NCI-H1092 treated with DMSO at 0.1 percent for 48 hours (cell line): ENCODE measurements at places on chromosomes 13 and 19.

DNA sequence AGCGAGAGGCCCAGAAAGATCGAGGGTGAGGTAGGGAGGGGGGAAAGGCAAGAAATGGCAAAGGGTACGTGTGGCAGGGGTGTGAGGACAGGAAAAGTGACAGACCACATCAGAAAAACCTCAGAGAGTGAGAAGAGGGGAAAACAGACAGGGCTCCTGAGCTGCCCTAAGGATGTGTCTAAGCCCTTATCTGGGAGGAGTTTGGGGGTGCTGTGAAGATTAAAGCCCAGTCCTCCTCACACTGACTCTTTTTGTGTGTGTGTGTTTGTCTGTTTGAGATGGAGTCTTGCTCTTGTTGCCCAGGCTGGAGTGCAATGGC lies 703 bp upstream of the PTH2 start:
- no peak for DNase-seq

DNA sequence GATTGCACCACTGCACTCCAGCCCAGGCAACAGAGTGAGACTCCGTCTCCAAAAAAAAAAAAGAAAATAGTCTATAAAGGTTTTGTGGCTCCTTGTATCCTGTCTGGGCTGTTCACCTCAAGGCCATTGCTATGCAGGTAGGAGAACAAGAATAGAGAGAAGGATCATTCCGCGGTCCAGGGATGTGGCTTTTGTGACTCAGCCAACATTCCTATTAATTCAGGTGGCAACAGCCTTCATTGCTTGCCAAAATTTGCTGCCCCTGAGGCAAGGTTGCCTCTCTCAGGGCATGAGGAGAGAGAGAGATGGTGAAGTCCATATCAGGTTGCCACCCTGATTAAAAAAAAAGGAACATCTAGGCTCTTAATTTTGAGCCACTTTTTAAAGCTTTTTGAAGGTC lies 8.0 kb downstream of the ZNF551 start:
- DNase-seq = no peak

DNA sequence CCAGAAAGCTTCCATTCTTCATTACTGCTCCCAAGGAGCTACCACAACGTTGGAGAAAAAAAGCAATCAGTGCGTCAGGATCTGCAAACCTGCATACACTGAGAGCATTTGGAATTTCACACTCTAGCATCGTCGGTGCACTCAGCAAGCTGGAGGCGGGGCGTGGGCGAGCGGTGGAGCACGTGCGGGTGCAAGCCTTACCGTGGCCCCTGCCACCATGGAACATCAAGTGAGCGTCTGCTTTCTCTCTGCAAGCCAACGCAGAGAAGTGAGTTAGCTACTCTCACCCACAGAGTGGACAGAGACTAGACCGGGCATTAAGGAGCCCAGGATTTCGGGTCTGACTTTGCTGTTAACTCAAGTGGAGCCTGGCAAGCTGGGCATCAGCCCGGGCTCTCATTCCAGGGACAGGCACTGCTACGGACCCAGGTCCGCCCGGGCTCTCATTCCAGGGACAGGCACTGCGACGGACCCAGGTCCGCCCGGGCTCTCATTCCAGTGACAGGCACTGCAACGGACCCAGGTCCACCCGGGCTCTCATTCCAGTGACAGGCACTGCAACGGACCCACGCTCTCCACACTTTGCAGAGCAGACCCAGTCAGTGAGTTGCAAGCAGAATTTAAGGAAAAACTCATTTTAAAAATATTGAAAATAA lies 124.1 kb upstream of the SPACA7 start:
- DNase-seq = no peak

DNA sequence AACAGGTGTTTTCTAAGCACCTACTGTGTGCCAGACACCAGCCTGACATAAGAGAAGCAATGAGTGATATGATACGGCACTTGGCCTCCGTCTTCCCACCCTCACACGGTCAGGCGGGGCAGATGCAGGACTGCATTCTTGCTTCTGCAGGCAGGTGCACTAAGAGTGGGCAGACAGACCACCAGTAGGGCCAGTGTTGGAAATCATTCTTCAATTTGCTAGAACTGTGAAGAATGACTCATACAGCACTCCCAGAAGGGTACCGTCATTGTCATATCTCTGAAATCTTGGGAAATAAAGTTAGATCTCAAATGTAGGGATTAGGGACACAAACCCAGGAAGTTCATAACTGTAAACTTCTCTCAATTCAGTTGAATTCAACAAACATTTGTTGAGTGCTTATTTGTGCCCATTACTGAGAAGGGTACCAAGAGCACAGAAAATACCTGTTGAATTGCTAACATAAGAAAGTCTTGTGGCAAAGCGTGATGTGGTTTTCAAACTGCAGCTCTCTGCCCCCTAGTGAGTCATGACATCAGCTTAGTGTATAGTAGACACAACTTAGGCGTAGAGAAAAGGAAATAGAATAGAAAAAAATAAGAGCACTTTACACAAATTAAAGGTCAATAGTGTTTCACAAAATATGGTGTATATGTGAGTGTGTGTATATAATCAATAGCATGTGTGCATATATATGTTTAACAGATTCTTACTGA lies 76.1 kb downstream of the TEX26 start:
- DNase-seq = no peak

- DNase-seq = no peak
These were observed 13.7 kb downstream of the ANKRD27 start for GRCh38 chr19:32661318-32661717.

- no peak for DNase-seq
These were observed 975.5 kb downstream of the OLFM4 start for GRCh38 chr13:54004026-54004699.

GRCh38 chr13:19910336-19911072 lies 47.1 kb upstream of the ZMYM5 start:
- DNase-seq = no peak

DNA sequence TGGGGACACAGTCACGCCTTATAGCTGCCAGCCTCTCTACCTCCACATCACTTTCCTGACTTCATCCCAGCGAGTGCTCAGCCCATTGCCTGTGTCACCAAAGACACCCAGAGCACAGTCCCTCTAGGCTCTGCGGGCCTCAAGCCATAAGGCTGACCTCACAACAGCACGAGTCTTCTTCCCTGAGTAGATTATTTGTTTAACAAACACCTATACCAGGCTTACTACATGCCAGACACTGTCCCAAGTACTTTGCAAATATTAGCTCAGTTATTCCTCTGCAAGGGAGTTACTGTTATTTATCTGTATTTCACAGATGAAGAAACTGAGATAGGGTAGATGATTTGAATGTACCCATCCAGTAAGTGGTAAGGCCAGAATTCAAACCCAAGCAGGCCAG lies 504.3 kb downstream of the COG6 start:
- no peak for DNase-seq

DNA sequence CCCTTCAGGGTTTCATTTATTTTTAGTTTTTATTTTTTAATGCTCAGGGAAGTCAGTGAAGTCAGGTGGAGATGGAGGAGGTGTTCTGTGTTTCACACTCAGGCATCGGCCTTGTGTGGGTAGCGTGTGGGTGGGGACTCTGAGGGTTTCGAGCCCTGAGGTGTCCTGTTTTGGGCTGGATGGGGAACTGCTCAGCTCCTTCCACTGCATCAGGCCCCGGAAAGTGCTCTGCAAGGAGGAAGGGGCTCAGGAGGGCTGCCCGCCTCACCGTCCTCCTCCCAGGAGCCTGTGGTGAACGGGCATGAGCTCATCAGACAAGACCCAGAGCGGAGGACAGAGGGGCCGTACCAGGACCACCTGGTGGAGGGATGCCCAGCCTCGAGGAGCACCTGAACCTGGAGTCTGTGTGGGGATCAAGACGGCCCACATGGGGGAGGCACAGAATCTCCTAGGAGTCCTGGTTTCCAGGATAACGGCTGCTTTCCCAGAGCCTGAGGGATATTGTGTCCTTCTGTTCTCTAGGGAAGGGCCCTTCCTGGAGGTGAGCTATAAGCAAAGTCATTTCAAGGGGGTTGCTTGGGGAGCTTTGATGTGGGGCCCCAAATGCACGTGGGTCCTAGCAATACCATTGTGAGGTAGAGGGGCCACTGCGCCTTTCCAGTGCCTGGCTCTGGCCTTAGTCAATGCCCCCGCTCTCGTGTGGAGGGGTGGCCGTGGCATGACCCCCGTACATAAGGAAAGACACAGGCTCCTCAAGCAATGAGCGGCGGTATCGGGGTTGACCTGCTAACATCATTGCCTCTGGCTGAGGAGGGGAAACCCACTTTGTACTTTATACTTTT lies 13.5 kb upstream of the GAS6 start:
- DNase-seq = no peak

DNA sequence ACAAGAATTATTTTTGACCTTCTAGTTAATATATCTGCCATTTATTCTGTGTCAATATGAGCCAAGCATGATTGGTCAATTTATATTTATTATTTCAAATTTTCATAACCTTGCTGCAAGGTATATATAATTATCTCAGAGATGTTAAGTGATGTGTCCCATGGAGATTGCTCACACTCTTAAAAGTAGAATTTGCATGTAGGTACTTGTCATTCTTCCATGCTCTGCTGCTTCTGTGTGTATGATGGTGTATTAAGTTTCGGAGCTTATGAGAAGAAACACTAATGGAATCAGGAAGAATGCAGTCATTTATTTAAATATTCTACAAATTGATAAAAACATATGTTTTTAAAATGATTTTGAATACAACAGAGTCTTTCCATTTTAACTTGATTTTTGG lies 586.8 kb upstream of the MIR17HG start:
- DNase-seq = no peak

- peak; percentile 30 for DNase-seq
These were observed 665.0 kb upstream of the SLITRK6 start for GRCh38 chr13:86464193-86464592.

GRCh38 chr13:28171266-28171665 lies 32.9 kb downstream of the PAN3 start:
- no peak for DNase-seq

DNA sequence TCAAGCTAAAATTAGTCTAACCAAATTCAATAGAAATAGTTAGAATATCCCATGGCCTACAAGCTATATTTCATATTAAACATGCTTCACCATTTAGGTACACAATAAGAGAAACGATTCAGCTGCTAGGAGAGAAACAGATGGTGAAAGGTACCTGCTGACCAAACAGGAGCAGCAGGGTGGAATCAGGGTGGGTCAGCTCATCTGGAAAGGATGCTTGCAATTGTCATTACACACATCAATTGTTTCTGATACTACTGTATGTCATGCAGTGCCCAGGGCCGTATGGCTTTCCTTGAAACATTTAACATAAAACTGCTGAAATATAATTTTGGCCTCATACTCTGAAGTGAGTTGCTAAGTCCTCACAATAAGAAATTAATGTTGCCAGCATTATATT lies 776.0 kb downstream of the DACH1 start:
- no peak for DNase-seq

DNA sequence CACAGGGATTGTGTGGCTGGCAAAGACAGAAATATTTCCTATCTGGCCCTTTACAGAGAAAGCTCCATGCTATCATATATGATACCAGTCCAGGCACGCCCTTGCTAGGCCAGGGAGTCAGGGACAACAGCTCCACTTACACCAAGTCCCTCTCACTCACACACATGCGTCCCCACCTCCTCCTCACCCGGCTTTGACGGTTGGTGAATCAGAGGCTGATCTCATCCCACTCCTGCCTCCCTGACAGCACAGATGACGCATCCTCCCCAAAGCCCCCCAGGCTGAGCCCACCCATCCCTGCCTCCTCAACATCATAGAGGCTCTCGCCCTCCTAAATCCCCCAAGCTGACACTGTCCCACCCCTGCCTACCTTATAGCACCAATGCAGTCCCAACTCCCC lies 62.7 kb downstream of the F2RL3 start:
- DNase-seq = no peak

DNA sequence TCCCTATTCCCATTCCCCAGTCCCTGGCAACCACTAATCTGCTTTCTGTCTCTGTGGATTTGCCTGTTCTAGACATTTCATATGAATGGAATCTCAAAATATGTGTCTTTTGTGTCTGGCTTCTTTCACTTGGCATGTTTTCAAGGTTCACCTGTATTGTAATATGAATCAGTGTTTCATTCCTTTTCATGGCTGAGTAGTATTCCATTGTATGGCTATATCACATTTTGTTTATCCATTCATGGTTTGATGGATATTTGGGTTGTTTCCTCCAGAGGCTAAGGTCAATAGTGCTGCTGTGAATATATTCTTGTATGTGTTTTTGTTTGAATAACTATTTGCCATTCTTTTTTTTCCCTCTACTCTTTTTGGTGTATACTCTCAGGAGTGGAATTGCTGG lies 24.4 kb downstream of the NCAN start:
- DNase-seq = no peak

DNA sequence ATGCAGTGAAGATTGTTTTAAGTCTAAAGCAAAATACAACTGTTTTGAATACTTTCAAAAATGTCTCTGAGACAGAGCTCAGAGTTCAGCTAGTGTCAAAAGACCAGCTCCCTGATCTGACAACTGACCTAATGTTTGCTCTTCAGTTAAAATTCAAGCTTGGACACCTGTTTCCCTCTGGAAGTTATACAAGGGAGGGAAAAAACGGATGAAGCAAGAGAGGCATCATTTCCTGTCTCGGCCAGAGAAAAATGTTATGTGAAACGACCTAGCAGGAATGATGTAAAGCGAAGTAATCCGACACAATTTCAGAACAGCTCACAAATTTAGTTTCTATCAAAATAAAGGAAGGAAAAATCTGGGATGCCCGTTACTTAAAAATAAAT lies 59.4 kb downstream of the ZAR1L start:
- peak; percentile 17 for DNase-seq

- DNase-seq = no peak
These were observed 747.2 kb upstream of the PCDH20 start for GRCh38 chr13:62162860-62163259.

GRCh38 chr13:65414187-65414586 lies 1815.9 kb downstream of the PCDH9 start:
- no peak for DNase-seq

GRCh38 chr13:31351376-31351775 lies 151.6 kb downstream of the B3GLCT start:
- DNase-seq = no peak

- DNase-seq = no peak
These were observed 89.7 kb downstream of the AKAP11 start for GRCh38 chr13:42361701-42362100.

GRCh38 chr19:40155749-40156265 lies 35.4 kb upstream of the MAP3K10 start:
- no peak for DNase-seq

DNA sequence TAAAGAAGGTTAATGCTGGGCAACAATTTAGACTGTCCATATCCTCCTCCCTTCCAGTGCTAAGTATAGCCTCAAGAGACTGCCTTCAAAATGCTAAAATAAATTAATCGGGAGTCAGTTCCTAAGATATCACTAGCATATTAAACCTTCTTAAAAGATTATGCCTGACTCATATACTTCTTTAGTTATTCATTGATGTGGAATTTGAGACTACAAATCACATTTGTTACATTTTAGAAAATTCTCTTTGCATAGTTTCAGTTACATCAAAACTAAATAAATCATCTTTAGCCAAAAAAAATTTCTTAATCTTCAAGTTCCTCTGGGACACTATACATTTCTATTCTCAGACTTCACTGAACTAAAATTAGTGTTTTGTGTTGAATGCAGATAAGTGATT lies 769.1 kb downstream of the PCDH9 start:
- DNase-seq = no peak
